ENCODE measurements at places on chromosomes 13 and 19. TPM values are rescaled to one million over a fixed set of nuclear protein-coding genes. Genes with fewer than 3 reads are reported as not detected.
A peak's percentile ranks its signal among the peaks of the same experiment; 100 is the strongest.

- peak; percentile 89 for DNase-seq
Measured at GRCh38 chr13:50357586-50358118, 342.4 kb downstream of the KCNRG start.

DNA sequence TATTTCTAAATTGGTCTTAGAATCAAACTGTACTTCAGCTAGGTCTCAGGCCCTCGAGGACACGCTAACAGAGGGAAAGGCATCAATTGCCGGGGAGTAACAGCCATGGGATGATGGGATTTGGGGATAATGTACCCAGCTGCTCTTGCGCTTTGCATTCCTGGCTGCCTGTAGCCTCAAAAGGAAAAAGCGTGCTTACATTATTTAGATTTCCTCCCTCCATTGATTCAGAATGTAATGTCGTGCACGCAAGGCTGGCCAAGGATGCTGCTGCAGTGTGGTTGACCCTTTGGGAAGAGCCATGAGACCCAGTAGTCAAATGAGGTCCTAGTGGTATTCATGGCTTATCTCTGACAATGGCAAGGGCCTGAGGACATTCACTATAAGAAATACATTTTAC is 95.1 kb downstream of the SLC7A1 start:
- DNase-seq, result no peak

- DNase-seq, result peak; percentile 6
Measured at GRCh38 chr13:106449096-106449495, 86.4 kb downstream of the EFNB2 start.

DNA sequence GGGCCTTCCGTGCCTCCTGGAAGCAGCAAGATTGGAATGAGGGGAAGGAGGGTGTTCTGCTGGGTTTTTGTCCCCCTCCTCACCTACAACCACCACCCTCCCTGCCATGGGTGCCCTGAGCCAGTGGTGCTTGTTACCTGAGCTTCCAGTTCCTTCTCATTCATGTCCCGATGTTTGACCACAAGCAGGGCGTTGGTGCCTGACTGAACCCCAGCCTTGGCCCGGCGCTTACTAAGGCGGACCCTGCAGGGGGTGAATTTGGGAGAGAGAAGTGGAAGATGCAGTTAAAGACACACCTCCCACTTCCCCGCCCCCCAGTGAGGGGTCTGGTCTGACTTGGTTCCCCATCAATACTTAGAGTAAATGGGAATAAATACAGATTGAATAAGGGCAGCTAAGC is 4.3 kb downstream of the PAF1 start:
- DNase-seq, result no peak

GRCh38 chr13:62302341-62302740 is 886.7 kb upstream of the PCDH20 start:
- no peak for DNase-seq

- peak; percentile 69 for DNase-seq
Measured at GRCh38 chr13:99695857-99696256, 194.6 kb downstream of the TM9SF2 start.

DNA sequence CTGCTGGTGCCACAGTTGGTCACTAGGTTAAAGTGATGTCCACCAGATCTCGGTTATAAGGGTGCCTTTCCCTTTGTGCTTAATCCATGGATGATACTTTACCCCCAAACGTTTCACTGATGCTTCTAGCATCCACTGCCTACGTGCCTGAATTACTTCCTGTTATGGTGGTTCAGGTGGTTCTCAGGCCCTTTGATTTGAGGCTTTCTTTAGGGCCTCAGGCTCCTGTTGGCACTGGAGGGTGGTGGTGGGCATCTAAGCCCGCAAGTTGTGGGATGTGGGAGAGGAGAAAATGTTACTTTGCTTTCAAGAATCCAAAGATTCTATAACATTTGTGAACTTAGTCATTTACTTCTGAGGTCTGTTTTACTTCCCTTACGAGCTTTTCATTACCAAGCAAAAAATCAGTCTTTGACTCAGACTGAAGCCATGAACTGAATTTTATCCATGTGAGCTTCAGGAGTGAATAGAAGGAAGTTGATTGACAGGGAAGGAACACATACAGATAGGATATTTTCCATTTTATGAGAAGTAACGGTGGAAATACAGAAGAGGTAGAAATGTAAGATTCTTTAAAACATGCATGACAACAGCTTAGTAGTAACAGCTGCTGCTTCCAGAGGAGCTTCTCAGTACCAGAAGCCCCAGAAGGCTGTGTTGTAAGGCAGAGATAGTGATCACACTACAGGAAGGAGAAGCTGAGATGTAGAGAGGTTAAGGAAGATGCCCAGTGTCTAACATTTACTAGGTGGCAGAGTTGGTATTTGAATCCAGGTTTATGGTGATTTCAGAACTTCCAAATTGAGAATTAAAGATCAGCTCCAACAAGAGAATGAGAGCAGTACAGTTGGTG is 65.0 kb downstream of the ARHGEF7 start:
- DNase-seq, result no peak

DNA sequence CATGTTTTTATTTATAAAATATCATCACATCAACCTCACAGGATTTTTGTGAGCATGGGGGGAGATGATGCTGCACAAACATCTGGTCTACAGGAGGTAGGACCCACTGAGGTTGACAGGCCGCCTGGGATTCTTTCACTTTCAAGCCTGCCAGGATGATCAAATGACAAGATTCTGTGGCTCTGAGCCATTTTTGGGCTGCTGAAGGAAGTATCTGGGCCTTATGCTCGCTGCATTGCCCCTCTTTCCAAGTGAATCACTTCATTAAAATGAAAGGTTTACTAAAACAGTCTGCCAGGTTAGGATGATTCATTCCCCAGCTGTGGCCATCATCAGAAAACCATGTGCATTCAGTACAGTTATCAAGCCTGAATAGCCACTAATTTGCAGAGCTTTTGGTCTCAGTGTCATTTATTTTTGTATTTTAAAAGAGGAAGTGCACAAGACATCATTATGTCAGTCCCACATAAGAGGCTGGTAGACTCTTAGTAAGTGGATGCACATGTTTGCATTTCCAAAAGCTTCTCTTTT is 34.4 kb downstream of the STARD13 start:
- peak; percentile 86 for DNase-seq

DNA sequence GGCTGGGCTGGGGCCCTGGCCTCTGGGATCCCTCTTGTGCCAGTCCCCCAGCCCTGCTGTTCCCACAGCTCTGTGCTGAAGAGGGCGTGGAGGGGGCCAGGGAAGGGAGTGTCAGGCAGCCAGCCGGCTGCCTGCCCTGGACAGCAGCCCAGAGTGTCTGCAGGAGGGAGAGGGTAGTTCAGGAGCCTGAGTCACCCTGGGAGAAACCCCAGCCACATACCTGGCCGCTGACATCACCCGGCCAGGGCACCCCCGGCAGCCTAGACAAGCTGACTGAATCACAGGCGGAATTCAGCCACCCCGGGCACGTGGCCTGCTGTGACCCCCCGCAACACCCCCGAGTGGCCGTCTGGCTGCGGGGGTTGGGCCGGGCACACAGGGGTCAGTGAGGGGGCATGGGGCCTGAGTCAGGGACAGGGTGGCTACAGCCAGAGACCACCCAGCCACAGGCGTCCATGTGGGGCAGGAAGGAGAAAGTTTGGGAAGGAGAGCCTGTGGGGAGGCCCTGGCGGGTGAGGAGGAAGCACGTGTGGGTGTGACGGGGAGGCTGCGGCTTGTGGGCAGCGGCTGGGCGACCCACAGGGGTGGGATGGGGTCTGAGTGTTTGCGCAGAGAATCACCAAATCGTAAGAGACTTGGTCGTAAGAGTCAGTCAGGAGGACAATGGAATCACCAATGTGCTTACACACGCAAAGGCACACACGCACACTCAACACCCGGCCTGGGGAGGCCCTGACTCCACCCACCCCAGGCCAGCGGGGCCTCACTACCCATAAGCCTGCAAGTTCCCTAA is 11.9 kb upstream of the FOSB start:
- peak; percentile 92 for DNase-seq

DNA sequence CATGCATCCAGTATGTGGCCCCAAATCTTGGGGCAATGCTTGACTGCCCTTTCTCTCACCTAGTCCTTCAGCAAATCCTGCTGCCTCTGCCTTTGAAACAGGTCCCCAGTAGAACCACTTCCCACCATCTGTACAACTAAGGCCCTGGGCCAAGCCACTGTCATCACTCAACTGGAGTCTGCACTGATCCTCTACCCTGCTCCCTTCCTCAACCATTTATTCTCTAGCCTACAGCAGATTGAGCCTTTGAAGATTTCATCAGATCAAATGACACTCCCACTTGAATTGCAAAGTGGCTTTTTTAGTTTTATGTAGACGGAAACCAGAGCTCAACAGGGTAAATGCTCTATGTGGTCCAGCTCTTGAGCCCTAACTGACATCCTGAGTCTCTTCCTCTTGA is 43.5 kb downstream of the ATP8A2 start:
- DNase-seq, result no peak

DNA sequence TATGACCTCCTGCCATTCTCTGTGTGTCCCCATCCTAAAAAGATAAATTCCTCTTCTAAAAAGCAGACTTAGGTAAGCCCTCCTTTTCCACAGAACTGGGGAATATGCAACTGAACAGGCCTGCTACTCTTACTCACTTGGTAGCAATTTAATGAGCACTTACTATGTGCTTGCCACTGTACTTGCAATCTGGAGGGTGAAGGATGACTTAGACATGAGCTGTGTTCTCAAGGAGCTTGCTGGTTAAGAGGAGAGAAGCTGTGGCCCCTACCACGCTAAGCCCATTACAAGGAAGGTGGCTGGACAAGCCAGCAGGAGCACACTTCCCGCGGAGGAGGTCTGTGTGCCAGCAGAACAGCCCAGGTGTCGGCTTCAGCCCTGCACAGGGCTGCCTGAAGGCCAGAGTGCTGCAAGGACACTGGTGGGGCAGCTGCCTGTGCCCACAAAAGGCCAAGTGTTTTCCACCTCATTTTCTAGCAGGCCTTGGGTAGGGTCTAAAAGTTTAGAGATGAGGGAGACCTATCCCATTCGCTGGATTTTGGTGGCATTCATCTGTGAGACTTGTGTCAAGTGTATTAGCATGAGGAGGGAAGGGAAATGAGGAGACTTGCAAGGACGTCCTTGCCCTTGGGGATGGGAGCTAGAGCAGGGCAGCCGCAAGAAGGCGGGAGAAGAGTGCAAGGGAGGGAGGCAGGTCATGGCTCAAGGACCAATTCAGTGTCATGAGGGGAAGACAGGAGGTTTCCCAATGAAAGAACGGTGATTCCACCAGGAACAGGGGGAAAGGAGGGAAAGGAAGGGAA is 52.0 kb downstream of the COL4A1 start:
- no peak for DNase-seq

DNA sequence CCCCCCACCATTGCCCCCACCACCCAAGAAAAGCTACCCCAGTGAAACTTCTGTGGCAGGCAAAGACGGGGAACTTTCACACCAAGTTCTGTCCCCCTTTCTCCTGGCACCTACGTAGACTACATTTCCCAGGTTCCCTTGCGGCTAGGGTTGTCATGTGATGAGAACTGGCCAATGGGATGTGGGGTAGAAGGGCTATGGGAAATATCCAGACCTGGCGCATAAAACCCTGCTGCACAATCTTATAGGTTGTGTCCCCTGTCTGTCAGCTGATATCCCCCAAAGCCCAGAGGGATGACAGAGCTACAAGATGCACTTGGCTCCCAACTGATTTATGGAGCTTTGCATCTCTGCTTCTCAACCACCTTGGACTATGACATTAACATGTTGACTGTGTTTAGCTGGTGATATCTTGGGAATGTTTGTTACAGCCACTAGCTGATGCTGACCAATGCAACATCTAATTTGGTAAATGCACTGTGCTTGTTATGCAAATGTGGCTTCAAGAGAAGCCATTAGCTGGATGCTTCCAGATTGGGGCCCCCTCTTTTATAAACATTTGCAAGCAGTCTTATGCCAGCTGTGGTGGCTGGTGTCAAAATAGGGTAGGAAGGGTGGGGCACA is 6.1 kb downstream of the SH2D3A start:
- DNase-seq, result no peak

- peak; percentile 42 for DNase-seq
Measured at GRCh38 chr19:44662691-44663385, 8.4 kb upstream of the CEACAM19 start.

GRCh38 chr13:46687810-46688209 is 109.2 kb downstream of the ESD start:
- peak; percentile 35 for DNase-seq

DNA sequence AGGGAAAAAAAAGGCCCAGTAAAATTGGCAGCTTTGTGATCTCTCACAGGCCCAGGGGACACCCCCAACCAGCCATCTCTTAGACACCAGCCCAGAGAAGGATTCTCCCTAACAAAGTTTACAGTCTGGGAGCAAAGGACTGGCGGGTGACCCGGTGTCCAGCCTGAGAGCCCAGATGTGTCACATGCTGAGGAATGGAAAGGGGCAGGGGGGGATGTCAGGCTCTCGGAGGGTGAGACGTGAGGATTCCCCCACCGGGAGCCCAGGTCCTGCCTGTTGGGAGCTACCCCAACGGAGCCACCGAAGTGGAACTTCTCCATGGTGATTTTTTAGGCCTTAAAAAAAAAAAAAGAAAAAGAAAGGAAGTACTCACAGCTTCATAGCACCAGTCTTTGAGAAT is 4.8 kb upstream of the CTXN1 start:
- no peak for DNase-seq

- no peak for DNase-seq
Measured at GRCh38 chr13:38702669-38703068, 15.8 kb downstream of the FREM2 start.

DNA sequence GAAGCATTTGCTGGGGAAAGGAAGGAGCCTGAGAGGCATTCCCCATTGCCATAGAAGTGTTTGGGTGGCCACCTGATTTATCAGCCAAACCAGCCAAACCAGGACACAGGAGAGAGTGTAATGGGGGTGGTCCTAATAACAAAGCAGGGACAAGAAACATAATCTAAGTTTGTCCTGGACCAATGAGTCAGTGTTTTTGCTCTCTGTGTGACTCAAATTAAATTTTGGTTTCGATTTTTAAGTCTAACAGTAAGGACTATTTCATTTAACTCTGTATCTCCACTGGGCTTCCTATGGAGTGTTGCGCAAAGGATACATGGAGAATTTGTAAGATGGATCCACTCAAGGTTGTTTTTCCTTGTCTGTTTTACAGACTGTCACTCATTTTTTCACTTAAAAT is 19.5 kb upstream of the TRPC4 start:
- no peak for DNase-seq

- peak; percentile 90 for DNase-seq
Measured at GRCh38 chr19:47075941-47076340, 27.5 kb upstream of the TMEM160 start.

DNA sequence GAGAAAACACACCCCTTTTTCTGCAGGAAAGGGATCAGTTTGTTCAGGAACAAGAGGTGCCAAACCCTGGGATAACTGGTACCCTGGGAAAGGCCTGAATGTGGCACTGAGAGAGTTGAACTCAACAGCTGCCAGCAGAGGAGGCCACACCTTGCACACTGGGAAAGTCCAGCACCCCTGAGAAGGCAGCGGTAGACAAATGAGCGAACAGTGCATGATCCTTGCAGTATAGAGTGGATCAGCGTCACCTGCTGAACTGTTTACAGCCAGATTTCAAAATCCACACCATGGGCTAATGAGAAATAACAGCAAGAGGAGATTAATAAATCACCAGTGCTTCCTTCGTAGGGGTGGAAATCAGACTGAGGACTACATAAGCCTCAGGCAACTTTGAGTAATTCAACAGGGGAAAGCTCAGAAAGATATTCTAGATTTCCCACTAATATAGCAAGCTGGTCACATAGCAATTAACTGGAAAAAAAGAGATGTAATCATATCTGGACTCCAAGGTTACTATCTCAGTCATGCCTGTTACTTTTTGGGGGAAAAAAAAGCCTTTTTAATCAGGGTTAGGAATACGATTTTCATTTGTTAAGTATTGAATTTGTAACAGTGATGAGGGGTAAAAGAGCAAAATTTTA is 52.0 kb downstream of the DCT start:
- no peak for DNase-seq

OR7C1 gene
- total RNA-seq, result not detected

LGALS14 gene
- not detected for total RNA-seq

SLAIN1 gene
- total RNA-seq, result 13.3 TPM

CEACAM21 gene
- 6.5 TPM for total RNA-seq

SPTBN4 gene
- 0.68 TPM for total RNA-seq

LRRC4B gene
- total RNA-seq, result 10.8 TPM

PIBF1 gene
- 26.6 TPM for total RNA-seq
